ENCODE measurements at places on chromosomes 4 and X.
A peak's percentile ranks its signal among the peaks of the same experiment; 100 is the strongest.

DNA sequence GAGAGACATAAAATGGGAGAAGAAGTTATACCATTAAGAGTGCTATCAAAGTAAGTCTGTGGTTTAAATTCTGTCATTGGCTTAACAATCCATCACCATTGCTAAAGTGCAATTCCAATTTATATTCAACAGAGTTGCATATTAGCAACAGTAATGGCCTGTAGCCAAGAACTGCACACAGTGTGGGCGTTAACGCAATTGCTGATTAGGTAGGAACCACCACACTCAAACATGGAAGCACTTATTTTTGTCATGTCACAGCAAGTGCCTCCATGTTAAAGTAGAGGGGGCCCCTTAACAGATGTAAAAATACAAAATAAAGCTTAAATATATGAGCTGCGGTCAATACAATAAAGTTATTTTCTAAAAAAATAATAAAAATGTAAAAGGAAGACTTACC, 10.8 kb downstream of the LARP7 start:
- DNase-seq, result no peak

- DNase-seq, result no peak
Measured at GRCh38 chr4:35965300-35965699, 279.0 kb downstream of the ARAP2 start.

DNA sequence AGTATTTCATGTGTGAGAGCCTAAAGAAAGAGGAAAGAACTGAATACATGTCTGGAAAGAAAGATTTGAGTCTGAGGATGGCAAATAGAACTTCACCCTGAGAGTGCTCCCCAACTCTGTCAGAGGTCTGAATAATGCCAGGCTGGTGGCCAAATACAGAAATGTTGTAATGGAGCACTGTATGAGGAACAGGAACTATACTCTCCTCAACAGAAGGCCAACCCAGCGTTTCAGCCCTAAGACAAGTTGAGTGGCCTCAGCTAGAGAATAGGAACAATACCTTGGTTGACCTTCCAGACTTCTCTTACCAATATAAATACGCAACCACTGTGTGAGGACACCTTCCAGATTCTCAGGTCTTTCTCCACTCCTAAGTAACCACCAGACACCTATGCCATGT, 94.5 kb upstream of the STIM2 start:
- no peak for DNase-seq

DNA sequence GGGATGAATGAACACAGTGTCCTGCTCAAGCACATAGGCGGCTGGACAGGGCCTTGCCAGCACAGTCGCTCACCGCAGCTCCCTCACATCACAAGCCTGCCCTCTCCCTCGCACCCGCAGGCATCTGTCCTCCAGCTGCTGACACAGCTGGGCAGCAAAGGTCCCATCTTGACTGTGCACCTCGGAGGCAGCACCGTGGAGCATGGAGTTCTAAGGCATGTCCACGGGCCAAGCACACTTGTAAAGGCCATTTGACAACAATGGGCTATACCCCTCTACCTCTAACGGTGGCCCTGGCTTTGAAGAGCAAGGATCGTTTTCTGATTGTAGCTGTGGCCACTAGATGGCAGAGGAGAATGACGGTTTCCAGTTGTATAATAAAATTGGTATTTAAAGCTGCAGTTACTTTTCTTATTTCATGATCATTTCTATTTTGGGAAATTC, 53.8 kb downstream of the APLN start:
- peak; percentile 20 for DNase-seq

- peak; percentile 46 for DNase-seq
Measured at GRCh38 chr4:25908491-25908901, 5.5 kb upstream of the SMIM20 start.

DNA sequence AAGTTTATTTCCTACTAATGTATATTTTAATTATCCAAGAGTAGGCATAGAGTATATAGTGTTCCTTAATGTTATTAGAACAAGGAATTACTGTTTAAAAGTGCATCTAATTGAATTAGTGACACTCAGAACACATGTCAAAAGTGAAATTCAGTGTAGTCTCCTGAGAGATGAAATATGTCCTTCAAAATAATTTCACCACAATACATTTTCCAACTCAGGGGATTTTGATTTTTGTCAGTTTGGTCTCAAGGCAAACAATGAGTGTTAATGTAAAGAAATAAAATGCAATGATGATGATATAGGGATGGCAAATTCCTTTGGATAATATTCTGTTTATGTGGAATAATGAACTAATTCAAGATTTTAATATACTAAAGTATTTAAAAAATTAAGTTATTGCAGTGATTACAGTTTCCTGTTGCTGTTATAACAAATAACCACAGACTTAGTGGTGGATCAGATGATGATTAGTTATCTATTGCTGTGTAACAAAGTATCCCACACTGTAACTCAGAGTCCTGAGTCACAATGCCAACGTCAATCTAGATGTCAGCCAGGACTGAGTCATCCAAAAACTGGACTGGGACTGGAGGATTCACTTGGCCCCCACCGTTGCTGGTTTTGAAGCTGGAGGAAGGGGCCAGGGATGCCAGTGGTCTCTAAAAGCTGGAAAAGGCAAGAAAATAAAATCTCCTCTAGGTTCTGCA, 148.0 kb upstream of the SLC7A11 start:
- DNase-seq, result no peak

GRCh38 chrX:41121766-41122165, 36.5 kb downstream of the USP9X start:
- DNase-seq, result no peak

DNA sequence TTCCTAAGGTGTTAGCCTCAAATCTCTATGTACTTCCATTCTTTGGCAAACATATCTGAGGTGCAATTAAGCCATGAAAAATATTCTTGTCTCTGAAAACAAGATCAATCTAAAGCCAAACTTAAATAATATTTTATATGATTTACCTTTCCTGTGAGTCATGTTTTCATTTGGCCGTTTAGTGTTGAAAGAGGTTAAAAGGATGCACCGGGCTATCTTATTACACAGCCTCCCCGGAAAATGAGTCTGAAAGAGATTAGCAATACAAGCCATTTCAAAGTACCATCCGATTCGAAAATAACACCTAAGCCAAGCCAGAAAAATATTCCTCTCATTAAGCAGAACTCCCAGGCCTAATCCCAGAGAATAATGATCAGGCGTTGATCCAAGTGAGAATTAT, 161.5 kb upstream of the EPHA5 start:
- DNase-seq, result no peak

GRCh38 chrX:115400960-115401359, 111.4 kb downstream of the LUZP4 start:
- no peak for DNase-seq

DNA sequence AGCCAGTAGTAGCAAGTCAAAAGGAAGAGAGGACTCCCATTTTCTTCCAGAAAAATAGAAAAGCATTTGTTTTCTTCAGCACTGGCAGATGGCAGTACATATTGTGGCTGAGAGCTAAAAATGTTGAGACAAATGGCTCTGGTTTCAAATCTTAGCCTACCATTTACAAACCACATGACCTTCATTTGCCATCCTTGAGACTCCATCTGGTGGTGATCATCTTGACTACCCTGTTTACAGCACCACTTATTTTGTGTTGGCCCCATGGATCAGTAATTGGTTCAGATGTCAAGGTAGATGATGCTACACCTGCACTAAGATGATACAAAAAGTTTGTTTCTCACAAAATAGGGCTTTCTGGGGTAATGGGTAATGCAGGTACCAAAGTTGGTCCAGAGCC, 951.8 kb upstream of the IGFBP7 start:
- DNase-seq, result no peak

DNA sequence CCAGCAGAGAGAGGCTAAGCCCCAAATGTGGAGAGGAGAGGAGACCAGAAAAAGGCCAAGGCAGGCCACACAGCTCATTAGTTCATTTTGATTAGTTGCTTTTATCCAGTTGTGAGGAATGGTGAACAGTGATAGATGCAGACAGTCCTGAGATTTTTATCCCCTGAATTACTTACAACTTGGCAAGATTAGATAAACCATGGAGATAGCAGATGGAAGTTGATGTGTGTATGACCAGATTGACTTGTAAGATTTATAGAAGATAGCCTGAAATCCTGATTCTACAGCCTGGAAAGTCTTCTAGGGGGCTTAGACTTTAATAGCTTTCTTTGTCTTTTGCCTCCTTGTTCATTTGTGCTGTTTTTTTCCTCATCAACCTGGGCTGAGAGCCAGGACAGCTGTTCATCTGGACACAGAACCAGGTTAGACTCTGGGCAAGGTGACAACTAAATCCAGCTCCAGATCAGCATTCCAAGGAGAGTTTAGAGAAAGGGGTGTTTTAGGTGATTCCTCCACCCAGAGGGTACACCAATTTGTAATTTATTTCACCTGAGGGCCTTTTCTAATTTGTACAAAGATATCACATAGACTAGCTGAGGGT, 215.5 kb downstream of the SPATA18 start:
- no peak for DNase-seq

GRCh38 chr4:142155347-142155746, 519.0 kb downstream of the IL15 start:
- no peak for DNase-seq

- DNase-seq, result no peak
Measured at GRCh38 chrX:1355131-1356046, 18.8 kb downstream of the IL3RA start.

DNA sequence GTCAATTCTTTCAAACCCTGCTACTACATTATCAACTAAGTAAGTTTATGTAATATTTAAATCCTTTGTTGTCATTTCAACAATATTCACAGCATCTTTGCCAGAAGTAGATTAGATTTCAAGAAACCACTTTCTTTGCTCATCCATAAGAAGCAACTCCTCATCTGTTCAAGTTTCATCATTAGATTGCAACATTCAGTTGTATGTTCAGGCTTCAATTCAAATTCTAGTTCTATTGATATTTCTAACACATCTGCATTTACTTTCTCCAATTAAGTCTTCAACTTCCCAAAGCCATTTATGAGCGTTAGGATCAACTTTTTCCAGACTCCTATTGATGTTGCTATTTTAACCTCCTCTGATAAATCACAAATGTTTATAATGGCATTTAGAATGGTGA, 66.1 kb downstream of the BMP3 start:
- DNase-seq, result no peak

GRCh38 chrX:133985164-133985966, at the start of gene GPC3:
Gene GPC3, minus strand, starts transcription at chrX:133985594.
- peak; percentile 41 for DNase-seq

DNA sequence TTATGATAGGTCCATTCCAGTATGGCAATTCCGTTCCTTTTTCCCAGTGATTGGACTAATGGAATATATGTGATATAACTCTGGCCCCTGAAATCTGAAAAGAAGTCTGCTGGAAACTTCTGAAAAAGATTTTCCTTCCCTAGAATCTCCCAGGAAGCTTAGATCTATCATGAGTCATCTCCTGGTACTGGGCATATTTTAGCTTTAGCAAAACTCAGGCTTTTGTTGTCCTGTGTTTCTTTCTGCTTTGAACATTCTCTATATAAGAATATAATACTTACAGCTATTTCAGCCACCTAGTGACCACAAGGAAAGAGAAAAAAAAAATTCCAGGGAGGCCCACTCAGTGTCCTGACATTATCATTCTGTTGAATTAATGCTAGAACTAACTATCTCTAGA, 597.2 kb upstream of the GRIA3 start:
- DNase-seq, result no peak

DNA sequence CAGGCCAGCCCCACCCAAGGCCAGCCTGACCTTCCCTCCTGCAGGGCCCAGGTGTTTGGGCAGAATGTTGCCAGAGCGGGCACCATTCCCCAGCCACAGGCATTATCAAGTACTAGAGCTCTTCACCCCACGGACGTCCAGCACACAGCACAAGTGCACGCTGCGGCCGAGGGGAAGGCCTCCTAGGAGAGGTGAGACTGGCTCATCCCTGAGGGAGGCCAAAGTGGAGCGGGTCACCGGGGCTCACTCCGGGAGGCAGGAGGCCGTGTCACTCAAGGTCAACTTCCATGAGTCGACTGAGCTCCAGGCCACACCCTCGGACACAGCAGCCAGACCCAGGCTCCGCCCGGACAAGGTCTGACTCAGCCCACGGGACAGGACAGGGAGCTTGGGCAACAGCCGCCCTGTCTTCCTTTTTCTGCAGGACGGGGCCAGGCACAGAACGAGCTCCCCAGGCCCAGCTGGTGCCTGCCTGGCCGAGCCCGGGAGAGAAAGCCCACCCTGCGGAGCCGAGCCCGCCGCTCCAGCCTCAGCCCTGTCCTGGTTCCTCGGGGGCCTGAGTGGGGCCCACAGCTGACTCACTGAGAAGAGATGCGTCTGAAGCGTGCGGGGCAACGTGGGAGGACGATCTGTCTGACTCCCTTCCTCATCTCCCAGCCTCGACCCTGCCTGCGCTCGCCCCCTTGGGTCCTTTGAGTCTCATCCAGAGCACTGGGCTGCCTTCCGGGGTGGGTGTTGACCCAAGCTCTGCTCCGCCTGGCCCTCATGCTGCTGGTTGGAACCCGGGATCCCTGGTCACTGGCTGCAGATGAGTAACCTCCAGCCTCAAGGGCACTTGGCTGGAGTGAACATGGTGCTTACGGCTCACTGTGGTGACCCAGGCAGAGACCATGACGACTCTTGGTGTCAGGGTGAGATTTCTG, 1.6 kb downstream of the SLC49A3 start:
- no peak for DNase-seq

GRCh38 chr4:176642472-176642871, 150.2 kb downstream of the VEGFC start:
- no peak for DNase-seq

DNA sequence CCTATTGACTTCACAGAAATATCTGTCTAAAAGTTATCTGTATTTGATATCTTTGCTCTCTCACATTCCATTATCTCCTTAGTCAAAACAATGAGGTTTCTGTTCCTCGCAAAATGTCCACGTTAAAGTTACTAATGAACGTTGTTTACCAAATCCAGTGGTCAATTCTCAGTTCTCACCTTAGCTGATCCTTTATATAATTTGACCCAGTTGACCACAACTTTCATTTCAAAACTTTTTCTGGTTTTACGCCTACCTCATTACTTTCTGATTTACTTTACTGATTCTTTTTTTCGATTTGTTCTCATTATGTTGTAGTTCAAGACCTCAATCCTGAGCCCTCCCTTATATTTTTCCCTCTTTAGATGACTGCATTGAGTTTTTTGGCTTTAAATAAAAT, 186.6 kb downstream of the IL1RAPL1 start:
- DNase-seq, result no peak

- DNase-seq, result no peak
Measured at GRCh38 chr4:113878668-113879067, 100.8 kb downstream of the ARSJ start.

- no peak for DNase-seq
Measured at GRCh38 chr4:63296773-63297172, 1112.5 kb downstream of the TECRL start.

GRCh38 chr4:161252520-161253141, 911.2 kb downstream of the FSTL5 start:
- no peak for DNase-seq

- DNase-seq, result no peak
Measured at GRCh38 chr4:122665161-122665929, 44.5 kb upstream of the IL21 start.

GRCh38 chr4:82909326-82909725, 8.8 kb downstream of the THAP9 start:
- no peak for DNase-seq

- DNase-seq, result no peak
Measured at GRCh38 chr4:114349543-114350175, 248.9 kb upstream of the UGT8 start.

Data from frontal cortex (tissue), 4 donors.